Astrocyte (in vitro differentiated cells and primary cell): ENCODE measurements at places on chromosomes 2 and 18. TPM values are rescaled to one million over a fixed set of nuclear protein-coding genes. Genes with fewer than 3 reads are reported as not detected.

FHOD3 gene
- total RNA-seq, result 5.9 and 6.1 TPM in 2 replicates

- no peak for DNase-seq
- H3K27me3 ChIP-seq, result no peaks in the 10 kb centered on the region
- no peak overlapping the region for H3K27ac ChIP-seq
- no peaks in the 10 kb centered on the region for H3K36me3 ChIP-seq
- no peak overlapping the region for H3K4me3 ChIP-seq
These were observed 255.0 kb downstream of the CAMKMT start for GRCh38 chr2:44616667-44617155.

DNA sequence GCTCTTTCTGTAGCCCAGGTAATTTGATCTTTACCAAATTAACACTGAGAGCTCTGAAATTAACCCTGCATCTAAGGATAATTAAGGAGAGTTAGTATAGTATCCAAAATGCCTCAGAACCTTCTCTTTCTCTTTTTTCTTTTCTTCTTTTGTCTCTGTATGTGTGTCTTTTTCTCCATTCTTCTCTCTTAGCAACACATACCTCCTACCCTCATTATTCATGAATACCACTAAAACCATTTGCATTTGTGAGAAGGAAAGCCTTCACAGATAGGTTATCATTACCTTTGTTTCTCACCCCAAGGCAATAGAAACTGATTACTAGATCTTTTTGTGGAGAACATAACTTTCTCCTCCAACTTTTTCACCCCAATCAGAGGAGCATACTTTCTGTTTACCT is 376.5 kb upstream of the NXPH2 start:
- no peaks in the 10 kb centered on the region for H3K4me1 ChIP-seq
- H3K4me3 ChIP-seq, result no peak overlapping the region
- no peak for DNase-seq
- H3K27ac ChIP-seq, result no peak overlapping the region
- no peaks in the 10 kb centered on the region for H3K36me3 ChIP-seq
- no peaks in the 10 kb centered on the region for H3K27me3 ChIP-seq

DNA sequence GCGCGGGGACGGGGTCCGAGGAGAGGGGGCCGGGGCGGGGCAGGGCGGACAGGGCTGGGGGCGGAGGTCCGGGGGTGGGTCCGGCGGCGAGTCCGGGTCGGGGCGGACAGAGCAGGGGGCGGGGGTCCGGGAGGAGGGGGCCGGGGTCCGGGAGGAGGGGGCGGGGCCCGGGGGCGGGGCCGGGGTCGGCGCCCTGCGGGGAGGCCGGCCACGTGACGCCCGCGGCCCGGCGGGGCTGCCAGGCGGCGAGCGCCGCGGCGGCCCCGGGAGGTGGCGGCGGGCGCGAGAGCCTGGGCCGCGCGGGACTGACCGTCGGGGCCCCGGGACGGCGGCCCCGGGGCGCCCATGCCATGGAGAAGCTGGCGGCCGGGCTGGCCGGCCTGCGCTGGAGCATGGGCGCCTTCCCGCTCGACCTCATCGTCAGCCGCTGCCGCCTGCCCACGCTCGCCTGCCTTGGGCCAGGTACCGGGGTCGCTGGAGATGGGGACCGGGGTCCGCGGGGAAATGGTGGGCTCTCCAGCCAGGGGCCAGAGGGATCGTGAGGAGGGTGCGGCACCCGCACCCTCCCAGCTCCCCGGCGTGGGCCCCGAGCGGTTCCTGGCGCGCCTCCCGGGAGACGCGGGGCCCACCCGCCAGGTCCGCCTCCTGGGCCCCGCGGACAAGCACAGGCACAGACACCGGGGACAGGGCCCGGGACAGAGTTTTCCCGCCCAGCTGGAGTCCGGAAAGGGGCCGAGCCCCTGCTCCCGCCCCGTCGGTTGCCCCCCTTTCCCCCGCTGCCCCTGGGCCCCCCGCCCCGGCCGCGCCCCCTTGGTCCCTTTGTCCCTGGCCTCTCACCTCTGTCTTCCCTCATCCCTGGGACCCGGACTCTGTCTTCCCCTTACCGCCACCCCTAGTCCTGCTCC is at the start of gene GAREM2:
TSS of gene GAREM2 (plus strand) at position 218 of the 905 bp plus-strand sequence. CDS start at position 351, 133 bp downstream.
- H3K4me3 ChIP-seq, result no peak within 1 kb of the TSS
- no peaks in the 10 kb centered on the region for H3K36me3 ChIP-seq
- peaks cover 12% of the 10 kb centered on the region for H3K27me3 ChIP-seq
- no peaks in the 10 kb centered on the region for H3K4me1 ChIP-seq
- H3K27ac ChIP-seq, result no peak within 1 kb of the TSS

DNA sequence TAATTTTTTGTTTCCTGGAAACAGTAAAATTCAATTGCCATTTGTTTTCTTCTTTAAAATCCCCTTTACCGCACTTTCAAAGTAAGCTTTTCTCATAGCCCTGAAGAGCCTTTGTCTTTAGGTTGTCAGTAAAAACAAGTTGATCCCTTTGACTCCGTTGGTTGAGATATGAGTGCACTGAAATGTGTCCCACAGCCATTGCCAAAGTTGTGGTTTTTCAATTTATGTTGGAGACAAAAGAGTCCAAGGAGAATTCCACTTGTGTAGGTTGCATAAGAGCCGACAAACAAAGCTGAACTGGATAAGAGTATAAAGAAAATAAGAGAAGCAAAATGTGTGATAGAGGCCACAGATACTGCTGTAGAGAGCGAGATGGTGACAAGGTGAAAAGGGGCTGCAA is 26.1 kb upstream of the HNMT start:
- H3K27ac ChIP-seq, result no peak overlapping the region
- no peaks in the 10 kb centered on the region for H3K4me1 ChIP-seq
- no peaks in the 10 kb centered on the region for H3K27me3 ChIP-seq
- no peaks in the 10 kb centered on the region for H3K36me3 ChIP-seq

- no peak for DNase-seq
- no peaks in the 10 kb centered on the region for H3K4me1 ChIP-seq
- H3K4me3 ChIP-seq, result no peak overlapping the region
- no peaks in the 10 kb centered on the region for H3K27me3 ChIP-seq
- H3K27ac ChIP-seq, result no peak overlapping the region
- no peaks in the 10 kb centered on the region for H3K36me3 ChIP-seq
These were observed 36.6 kb upstream of the LNPK start for GRCh38 chr2:176038694-176039093.

DNA sequence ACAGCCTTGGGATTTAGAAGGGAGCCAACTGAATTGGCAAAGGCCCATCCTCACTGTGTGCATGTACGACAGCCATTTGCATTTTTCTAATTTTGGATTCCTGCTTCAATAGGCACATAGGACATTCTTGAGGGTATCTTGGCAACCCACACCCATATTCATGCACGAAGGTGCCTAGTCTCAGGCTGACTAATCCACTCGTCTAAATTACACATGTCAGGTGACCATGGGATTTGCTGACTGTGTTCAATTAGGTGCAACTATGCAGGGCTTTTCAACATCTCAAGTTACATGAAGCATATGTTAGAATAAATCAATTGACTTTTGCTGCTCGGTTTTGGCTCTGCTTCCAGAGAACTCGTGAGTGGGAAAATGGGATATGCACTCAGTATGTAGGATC is 249.7 kb downstream of the SP3 start:
- H3K27ac ChIP-seq, result no peak overlapping the region
- no peaks in the 10 kb centered on the region for H3K36me3 ChIP-seq
- H3K4me3 ChIP-seq, result no peak overlapping the region
- no peaks in the 10 kb centered on the region for H3K27me3 ChIP-seq
- DNase-seq, result peak; percentile 45
- no peaks in the 10 kb centered on the region for H3K4me1 ChIP-seq

DNA sequence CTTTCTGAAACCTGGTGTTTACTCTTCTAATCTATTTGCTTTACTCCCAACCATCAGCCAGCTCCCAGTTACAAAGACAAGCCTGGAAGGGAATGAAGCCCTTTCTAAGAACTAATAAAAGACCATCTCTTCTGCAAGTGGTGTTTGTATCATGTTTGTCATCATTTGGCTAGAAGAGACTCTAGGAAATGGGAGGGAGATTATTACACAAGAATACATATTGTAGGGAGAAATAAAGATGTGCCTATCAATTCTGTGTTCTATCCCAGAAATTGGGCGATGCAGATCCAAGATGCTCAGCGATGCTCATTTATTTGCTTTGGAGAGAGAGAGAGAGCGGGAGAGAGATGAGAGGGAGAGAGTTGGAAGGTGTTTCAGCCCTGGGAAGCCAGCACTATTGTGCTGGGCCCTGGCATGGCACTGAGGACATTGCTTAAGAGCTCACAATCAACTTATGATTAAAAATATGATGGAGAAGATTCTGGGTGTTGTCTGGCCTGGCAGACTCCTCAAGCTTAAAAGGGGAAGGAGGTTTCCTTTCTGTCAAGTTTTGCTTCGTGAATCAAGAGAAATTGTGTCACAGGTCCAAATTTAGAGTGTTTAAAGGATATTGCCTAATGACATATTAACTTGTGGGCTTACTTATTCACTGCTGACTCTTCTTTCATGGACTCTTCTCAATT is 41.8 kb upstream of the AFF3 start:
- H3K36me3 ChIP-seq, result no peaks in the 10 kb centered on the region
- no peak overlapping the region for H3K4me3 ChIP-seq
- peaks cover 2% of the 10 kb centered on the region for H3K27me3 ChIP-seq
- no peaks in the 10 kb centered on the region for H3K4me1 ChIP-seq
- DNase-seq, result no peak

ACMSD gene
- total RNA-seq, result not detected in 2 replicates

GRCh38 chr2:54723996-54724559 is 616 bp downstream of the EML6 start:
- peaks cover 21% of the 10 kb centered on the region for H3K4me1 ChIP-seq
- peaks cover 28% of the 10 kb centered on the region for H3K27me3 ChIP-seq
- DNase-seq, result no peak
- H3K27ac ChIP-seq, result no peak overlapping the region
- H3K4me3 ChIP-seq, result peak overlapping the region; percentile 81
- H3K36me3 ChIP-seq, result no peaks in the 10 kb centered on the region

MC5R gene
- 0.26 and 0.57 TPM in 2 replicates for total RNA-seq
